ENCODE measurements at places on chromosomes 5 and 9. TPM values are rescaled to one million over a fixed set of nuclear protein-coding genes. Genes with fewer than 3 reads are reported as not detected.

The PPP3R2 gene
- total RNA-seq, result 1.2 TPM

The SMC2 gene
- 14.1 TPM for total RNA-seq

The ABLIM3 gene
- 41.3 TPM for total RNA-seq

GRCh38 chr9:98311541-98311940, 56.1 kb upstream of the TBC1D2 start:
- no peak for DNase-seq

DNA sequence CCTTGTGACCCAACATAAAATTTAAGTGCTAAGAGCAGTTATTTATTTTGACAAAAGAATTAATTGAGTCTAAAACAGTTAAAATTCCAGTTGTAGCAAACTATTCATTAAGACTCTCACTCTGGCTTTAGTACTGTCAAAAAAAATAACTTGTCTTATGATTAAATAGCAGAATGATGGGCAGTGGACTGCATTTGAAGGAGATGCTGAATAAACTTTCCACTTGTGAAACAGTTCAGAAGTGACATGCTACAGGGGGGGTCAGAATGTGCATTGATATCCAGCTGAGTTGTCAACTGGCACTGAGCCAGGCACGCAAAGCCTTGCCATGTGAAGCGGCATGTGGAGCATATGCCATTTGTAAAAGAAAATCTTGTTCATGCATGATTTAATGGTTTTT, 76.0 kb downstream of the FCHO2 start:
- DNase-seq, result no peak

- no peak for DNase-seq
Measured at GRCh38 chr5:127878174-127878750, 175.1 kb downstream of the CCDC192 start.

- DNase-seq, result no peak
Measured at GRCh38 chr5:30959238-30959637, 234.2 kb upstream of the CDH6 start.

- DNase-seq, result no peak
Measured at GRCh38 chr5:1836891-1837880, 36.0 kb downstream of the NDUFS6 start.

- DNase-seq, result no peak
Measured at GRCh38 chr5:1122511-1123294, 10.8 kb upstream of the SLC12A7 start.

GRCh38 chr5:43702815-43703214, 99.8 kb downstream of the NNT start:
- DNase-seq, result no peak

The POLE3 gene
- total RNA-seq, result 25.8 TPM

- no peak for DNase-seq
Measured at GRCh38 chr5:54315736-54316528, 5.6 kb upstream of the ARL15 start.

The GZMA gene
- total RNA-seq, result not detected

- no peak for DNase-seq
Measured at GRCh38 chr9:1456301-1457024, 406.3 kb downstream of the DMRT2 start.

The NOL6 gene
- 29.0 TPM for total RNA-seq

DNA sequence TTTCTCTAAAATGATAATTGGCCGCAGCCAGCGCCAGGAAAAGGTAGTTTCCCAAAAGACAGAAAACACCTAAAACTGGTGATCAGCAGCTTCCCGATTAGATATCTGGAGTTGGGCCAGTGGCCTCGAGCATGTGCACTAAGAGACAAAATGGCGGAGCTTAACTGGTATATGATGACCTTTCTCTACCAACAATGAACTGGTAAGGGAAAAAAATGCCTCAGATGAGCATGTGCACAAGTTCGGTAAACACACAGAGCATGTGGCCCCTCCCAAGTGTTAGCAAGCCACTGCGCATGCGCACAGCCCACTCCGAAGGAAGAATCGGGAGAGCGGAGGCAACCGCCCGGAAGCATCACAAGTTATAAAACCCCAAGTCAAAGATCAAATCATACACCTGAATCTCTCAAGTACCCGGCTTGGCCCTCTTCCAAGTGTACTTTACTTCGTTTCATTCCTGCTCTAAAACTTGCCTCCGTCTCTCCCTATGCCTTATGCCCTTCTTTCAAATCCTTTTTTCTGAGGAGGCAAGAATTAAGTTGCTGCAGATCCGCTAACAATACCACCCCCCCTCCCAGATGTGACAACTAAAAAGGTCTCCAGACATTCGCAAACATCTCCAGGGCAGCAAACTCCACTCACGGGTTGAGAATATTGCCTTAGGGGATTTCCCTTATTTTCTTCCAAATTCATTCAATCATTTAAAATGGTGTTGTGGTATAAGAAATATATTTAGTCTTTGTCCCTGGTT, 15.0 kb upstream of the PTBP3 start:
- peak; percentile 68 for DNase-seq

- no peak for DNase-seq
Measured at GRCh38 chr9:107671588-107671987, 182.0 kb upstream of the KLF4 start.

- DNase-seq, result peak; percentile 46
Measured at GRCh38 chr5:78568212-78568611, 80.4 kb downstream of the LHFPL2 start.

DNA sequence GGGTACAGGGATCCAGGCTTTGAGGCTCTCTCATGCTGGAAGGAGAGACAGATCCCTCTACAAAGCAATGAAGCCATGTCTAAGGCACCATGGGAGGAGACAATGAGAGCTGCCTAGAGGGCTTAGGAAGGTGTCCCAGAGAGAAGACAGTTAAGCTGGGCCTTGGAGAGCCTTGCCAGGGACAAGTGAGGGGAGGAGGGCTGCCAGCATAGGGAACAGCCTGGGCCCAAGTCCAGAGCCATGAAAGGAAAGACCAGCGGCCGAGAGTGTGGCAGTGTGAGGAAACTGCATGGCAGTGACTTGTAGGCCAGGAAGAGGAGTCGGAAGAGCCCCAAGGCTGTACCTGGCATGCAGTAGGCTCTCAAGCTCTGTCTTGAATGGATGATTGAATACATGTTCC, 88.5 kb downstream of the PSD2 start:
- DNase-seq, result no peak

The DENND1A gene
- 57.4 TPM for total RNA-seq

DNA sequence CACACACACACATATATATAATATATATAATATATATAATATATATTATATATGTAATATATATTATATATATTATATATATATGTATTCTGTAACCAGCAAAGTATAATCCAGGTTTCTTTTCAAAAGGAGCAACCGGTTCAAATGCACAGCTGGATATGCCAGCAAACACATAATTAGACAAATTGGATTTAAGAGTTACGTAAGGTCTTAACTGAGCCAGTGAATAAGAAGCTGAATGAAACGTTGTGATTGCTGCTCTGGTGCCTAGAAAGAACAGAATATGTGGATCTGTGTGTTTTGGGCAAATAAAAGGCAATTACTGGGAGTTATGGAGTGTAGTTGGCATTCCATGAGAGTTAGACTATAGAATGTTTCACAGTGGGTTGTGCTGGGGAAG, 178.1 kb downstream of the SLF1 start:
- DNase-seq, result no peak

- no peak for DNase-seq
Measured at GRCh38 chr5:97752871-97753270, 569.8 kb upstream of the RIOK2 start.
